ENCODE measurements at places on chromosomes 1 and 21.

GRCh38 chr1:88061492-88062177 lies 622.4 kb upstream of the PKN2 start:
- no peak for DNase-seq

GRCh38 chr1:230424391-230425251 lies 1.5 kb downstream of the PGBD5 start:
- no peak for DNase-seq

GRCh38 chr21:41071258-41072171 lies 96.4 kb upstream of the BACE2 start:
- no peak for DNase-seq

DNA sequence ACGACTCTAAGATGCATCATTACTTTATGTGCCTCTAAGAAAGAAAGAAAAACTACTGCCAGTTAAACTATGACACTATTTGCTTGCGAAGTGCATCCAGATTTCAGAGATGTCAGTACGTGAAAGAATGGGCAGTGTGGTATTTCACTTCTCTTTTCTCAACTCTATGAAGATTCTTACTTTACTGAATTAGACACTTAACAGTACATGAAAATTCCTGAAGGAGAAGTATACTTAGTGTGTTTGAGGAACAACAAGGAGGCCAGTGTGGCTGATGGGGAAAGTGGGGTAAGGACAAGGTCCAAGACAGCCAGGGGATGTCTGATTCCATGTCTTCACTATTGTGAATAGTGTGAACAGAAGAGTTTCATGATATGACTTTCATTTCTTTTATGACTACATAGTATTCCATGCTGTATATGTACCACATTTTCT lies 53.9 kb upstream of the HSD17B7 start:
- DNase-seq: no peak

- no peak for DNase-seq
Observed at GRCh38 chr1:29122682-29123052, 1.0 kb downstream of the TMEM200B start.

- peak; percentile 49 for DNase-seq
Observed at GRCh38 chr1:93878501-93878888, 511 bp downstream of the DNTTIP2 start.

DNA sequence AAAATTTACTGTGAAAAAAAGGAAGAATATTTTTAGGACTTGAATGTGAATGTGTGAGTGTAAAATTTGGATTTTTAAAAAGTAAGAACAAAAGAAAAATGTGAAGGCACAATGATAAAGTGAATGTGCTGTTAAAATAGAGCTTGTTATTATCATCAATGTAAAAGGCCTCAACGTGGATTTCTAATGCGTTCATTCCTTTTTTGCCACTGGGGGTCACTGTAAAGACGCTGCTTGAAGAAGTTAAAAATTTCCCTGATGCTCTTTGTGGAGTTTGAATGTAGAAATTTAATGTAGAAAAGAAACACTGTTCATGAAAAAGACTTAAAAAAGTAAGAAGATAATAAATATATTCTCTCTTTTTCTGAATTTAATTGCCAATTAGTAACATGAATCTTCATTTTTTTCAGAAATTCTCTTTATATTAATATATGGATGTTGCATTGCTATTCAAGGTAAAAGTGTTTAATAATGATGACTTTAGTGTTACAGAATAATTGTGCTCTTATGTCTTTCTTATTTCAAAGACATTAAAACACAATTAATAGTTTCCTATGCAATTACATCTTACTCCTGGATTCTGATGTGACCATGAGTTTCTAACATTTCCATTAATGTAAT lies 161.5 kb downstream of the DNM3 start:
- DNase-seq: no peak

DNA sequence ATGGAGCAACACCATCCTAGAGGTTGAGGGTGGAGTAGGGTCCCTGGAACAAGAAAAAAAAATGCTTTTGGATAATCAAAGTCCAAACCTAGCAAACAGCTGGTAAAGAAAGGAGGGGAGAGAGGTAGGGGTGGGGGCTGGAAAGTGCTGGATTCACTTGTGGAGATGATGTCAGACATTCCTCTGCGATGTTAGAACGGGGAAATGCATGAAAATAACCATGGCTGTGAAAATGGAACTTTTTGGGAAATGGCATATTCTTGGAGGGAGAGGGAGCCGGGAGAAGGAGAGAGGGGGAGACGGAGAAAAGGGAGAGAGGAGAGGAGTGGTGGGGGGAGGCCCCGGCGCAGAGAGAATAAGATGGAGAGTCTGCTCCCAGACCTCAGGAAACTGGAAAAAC lies 53.6 kb downstream of the OLFML2B start:
- DNase-seq: no peak

GRCh38 chr21:45875881-45876280 lies 105.7 kb upstream of the COL6A1 start:
- no peak for DNase-seq

DNA sequence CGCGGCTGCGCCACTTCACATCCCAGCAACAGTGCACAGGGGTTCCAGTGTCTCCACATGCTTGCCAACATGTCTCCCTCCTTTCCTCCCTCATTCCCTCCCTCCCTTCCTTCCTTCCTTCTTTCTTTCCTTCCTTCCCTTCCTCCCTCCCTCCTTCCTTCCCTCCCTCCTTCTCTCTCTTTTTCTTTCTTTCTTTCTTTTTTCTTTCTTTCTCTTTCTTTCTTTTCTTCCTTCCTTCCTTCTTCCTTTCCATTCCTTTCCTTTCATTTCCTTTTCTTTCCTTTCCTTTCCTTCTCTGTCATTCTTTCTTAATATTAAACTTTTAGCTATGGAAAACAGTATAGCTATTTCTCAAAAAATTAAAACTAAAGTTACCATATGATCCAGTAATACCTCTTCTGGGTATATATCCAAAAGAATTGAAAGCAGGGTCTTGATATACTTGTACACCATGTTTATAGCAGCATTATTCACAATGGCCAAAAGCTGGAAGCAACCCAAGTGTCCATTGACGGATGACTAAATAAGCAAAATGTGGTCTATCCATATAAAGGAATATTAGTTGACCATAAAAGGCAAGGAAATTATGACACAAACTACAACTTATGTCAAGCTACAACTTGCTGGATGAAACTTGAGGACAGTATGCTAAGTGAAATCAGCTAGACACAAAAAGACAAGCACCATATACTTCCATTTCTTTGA lies 55.0 kb upstream of the TLR5 start:
- no peak for DNase-seq

DNA sequence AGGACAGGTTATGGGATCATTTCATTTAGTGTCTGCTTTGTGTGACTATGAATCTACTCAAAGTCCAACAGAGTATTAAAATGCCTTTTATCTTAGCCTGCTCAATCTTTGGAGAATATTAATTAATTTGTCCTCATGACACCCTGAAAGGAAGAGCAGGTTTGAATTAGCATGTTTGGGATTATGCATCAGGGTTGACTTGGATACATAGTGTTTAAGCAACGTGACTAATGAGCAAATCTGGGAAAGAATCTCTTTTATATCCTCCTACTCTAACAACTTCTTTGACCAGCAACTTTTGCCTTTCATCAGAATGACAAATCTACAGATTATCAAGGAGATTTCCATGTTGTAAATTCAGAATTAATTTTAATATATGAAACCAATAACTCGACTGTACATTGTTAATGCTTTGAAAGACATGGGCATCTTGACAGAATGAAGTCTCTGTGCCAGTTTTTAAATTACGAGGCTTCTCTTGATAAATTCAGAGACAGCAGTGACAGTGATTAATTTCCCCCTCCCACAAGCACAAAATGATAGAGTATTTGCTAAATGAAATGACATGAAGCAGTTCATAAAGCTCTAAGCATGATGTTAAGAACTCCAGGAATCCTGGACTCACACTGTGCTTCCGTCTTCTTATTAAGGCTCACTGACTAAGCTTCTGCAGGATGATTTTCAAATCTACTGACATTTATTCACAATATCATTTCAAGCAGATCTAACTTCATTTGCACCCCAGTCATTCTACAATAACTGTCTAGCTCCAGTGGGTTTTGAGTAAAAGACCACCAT lies 156.5 kb downstream of the PCNX2 start:
- no peak for DNase-seq

All from activated CD4-positive, alpha-beta T cell treated with anti-CD3 and anti-CD28 coated beads, Interleukin-2, amount 50 U/mL, for 24 hours (primary cell).